T-helper 9 cell (primary cell): ENCODE measurements at places on chromosomes 13 and 19.

GRCh38 chr19:28612275-28612769, 600.6 kb downstream of the UQCRFS1 start:
- no peak for DNase-seq

- DNase-seq: no peak
Observed at GRCh38 chr19:677201-677600, 1.0 kb downstream of the FSTL3 start.

DNA sequence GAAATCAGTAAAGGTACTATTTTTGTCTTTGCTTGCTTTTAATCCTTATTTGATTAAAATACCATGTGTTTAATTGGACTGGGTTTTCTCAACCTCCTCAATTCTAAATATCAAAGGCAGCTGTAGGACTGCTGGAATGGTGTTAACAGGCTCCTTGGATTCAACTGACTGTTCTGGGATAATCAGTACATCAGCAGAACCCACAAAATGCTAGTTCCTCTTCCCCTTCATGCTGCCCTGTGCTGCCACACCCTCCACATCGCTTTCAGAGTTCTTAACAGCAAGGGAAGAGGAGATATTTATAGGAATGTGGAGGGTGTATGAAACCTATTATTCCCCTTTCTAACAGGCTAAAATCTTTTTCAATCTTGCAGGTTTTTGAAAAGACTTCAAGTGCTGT, 82.4 kb downstream of the KCTD12 start:
- no peak for DNase-seq

DNA sequence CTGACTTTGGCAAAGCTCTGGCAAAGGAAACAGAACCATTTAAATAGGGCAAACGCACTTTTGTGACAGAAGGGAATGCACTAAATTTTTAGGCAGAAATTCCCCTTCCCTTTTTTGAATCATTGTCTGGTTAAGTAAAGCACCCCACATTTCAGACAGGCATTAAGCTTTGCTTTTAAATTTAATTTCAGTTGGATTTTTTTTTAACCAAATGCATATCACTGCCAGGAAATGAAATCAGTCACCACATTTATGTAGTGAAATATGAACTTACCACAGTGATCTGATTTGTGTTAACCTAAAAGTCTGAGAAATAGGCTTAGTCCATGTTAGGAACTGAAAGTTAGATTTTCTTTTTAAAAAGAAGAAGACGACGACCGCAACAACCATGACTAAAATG, 10.8 kb downstream of the GPR183 start:
- DNase-seq: no peak

DNA sequence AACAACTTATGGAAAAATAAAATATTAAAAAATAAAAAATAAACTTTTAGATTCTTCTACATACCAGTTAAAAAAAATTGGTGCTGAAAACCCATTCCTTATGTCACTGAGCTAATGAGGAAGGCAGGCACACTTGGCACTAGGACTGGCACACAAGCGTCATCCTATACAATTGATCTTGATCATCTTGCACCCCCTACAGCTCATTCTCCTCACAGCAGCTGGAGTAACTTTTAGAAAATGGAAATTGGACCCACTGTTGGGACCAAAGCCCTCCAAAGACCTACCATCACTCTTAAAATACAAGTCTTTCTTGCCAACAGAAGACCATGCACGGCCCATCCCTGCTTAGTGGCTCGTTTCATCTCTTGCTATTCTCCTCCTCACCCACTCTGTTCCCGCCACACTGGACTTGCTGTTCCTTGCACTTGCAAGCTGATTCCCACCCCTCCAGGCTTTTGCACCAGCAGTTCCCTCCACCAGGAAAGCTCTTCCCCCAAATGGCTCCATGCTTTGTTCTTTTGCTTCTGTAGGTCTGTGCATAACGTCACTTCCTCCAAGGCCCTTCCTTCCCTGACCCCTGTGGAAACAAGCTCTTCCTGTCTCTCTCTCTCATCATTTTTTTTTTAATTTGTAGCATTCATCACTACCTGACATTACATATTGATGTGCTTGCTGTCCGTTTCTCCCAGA, 11.6 kb downstream of the CTU1 start:
- no peak for DNase-seq

GRCh38 chr13:49395878-49396380, 47.9 kb downstream of the CAB39L start:
- DNase-seq: no peak

- no peak for DNase-seq
Observed at GRCh38 chr13:97165502-97166425, 56.4 kb upstream of the MBNL2 start.

- DNase-seq: no peak
Observed at GRCh38 chr13:86710013-86710412, 910.8 kb upstream of the SLITRK6 start.

DNA sequence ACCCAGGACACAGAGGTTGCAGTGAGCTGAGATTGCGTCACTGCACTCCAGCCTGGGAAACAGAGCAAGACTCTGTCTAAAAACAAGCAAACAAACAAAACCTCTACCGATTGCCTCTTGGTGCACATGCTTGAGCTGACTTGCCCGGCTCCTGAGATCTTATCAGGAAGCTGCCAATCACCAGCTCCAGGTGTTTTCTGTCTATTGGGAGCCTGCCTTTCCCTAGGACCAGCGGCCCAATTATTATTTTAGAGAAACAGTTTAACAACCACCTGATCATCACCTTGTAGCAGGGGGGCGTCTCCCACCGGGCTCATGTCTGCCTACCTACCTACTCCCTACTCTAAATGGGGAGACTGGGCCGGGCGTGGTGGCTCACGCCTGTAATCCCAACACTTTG, 10.8 kb downstream of the CLEC4M start:
- DNase-seq: no peak

DNA sequence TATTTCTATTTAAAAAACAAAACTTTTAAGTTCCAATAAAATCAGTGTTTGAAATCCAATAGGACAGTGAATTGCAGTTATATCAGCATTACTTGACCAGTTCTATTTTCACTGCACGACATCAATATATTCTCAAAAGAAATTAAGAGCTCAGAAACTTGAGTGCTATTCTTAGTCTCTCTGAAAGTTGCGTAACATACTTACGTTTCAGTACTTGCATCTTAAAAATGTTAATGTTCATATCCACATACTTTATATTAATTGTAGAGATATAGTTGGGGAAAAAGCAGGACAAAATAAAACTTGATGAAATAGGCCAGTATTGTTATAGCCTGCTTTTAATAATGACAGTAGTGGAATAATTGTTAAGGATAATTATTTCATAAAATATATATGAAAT, 720.5 kb upstream of the PCDH9 start:
- no peak for DNase-seq

- DNase-seq: no peak
Observed at GRCh38 chr13:113616281-113616906, 31.8 kb downstream of the TFDP1 start.

DNA sequence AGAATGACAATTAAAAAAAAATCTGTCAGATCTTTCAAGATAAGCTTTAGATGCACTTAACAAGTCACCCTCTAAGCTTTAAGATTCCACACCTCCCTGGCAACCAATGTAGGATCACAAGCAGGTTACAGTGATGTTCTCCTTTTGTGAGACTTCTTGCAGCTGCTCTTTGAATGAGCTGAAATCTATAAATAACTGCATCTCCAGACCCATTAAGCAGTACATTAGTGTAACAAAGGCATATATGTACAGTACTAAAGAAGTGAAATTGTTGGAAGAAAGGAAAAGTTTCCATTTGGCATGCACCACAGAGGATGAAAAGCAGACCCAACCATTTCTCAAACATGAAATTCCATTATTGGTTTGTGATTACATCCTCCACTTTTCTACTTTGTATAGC, 364.7 kb downstream of the ENOX1 start:
- DNase-seq: no peak

GRCh38 chr19:47512183-47512947, 2.5 kb downstream of the NAPA start:
- no peak for DNase-seq

- DNase-seq: no peak
Observed at GRCh38 chr13:98157188-98157587, 14.3 kb downstream of the FARP1 start.

DNA sequence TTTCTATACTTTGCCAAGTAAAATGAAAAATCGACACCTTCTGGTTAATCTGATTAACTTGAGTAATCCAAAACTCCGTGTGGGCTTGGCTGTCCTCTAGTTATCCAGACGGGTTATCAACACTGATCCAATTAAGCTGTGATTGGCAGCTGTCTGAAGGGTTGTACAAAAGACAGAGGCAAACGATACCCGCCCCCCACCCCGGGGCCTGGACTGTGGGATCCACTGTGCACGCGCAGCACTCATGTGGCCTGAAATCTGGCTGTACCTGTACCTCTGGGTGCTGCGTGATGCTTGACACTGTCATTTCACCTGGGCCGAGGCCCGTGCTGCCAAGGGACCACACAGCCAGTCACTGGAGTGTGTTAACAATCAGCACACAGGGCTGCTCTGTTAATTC, 53.5 kb downstream of the COL4A2 start:
- DNase-seq: no peak

DNA sequence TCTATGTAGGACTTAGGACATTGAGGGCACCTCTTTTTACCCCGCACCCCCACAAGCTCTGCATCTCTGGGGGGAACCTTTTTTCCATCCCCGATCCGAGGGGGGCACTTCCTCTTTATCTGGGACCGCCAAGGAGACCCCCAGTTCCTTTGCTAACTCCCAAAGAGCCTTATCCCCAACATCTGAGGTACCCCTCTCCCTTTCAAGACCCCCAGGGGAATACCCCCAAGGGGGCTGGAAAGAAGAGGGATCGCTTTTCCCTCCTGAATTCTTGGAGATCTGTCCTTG, 1.1 kb downstream of the TNFSF9 start:
- DNase-seq: no peak

GRCh38 chr13:37878496-37878895, 8.9 kb upstream of the TRPC4 start:
- DNase-seq: no peak

DNA sequence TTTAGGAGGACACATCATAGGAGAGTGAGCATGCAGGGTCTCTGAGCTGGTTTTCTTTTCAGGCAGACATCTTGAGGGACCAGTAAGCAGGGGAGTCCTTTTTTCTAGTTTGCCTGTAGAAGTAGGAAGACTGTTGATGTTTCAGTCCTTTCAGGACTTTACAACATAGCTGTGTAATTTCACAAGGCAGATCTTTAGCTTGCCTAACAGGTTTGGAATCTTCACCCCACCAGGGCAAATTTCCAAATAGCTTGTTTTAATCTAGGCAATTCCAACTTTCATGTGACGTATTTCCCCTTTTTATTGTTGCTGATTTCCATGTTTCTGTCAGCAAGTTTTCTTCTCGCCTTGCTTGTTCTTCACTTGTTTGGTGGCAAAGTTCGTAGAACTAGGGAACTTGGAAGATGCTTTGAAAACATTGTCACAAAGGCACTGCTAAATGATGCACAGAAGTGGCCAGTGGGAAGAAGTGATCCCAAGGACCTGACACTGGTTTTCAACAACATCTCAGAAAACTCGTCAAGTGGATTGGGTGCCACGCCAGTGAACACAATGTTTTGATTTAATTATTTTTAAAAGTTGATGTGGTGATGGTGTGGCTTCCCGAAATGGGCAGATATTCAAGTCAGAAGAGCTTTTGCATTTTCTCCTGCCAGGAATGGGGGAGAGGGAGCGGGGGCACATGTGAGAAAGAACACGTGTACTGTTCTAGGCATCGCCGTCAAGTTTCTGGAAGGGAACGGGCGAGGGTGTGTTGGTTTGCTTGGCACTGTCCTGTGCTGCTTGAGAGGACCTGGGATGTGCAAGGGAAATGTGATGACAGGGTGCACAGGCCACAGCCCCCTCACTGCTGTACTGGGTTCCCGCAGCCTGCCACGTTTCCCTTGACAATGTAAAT, 418.6 kb downstream of the OXGR1 start:
- DNase-seq: no peak

DNA sequence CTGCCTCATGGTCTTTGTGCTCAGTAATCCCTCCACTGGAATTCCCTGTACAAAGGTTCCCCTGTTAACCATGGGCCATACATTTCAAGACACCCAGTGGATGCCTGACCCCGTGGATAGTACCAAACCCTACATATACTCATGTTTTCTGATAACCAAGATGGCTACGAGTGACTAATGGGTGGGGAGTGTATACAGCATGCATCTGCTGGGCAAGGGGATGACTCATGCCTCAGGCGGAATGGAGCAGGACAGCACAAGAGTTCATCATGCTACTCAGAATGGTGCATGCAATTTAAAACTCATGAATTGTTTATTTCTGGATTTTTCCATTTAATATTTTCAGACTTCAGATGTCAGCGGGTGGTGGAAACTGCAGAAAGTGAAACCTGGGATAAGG, 13.3 kb upstream of the FGF9 start:
- DNase-seq: no peak

DNA sequence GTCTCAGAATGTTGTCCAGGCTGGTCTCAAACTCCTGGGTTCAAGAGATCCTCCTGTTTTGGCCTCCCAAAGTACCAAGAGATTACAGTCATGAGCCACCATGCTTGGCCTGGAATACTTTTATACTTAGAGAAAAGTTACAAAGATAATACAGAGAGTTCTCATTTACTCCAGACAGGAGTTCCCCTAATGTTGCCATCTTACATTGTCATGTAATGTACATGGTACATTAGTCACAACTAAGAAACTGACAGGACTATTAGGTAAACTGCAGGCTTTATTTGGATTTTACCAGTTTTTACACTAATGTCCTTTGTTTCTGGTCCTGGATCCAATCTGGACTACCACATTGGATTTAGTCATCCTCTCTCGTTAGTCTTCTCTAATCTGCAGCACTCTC, 2.3 kb upstream of the C19orf84 start:
- DNase-seq: no peak
